ENCODE measurements at places on chromosomes 12 and 14.

DNA sequence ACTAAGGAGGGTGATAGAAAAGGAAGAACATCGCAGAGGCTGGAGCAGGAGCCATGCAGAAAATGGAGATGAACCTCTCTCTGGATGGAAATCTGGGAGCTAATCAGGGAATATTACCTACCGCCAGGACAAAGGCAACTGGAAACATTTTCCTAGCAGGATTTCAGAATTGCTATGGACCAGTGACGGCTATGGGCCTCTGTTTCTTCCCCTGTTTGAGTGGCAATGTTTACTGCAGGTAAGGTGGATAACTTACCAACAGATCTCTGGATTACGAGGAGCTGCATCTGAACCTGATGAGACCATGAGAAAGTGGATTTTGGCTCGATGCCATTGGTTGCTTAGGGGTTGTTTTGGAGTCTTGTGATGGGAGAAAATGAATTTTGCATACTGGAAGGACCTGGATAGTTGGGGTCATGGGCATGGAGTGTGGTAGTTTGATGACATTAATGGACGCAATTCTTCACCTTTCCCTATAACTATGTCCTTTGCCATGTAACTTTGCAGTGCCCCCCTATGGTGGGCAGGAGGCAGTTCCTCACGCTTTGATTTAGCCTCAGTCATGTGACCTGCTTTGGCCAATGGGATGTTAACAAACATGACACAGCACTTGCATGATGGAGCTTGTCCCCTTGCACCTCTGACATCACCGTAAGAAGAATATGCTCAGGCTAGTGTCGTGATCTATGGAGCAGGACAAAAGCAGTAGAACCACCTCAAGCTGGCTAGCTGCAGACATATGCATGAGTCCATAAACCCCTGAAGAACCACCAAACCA, 51.1 kb downstream of the CALM1 start:
- DNase-seq, result no peak

GRCh38 chr12:3110578-3110977, 33.4 kb downstream of the TSPAN9 start:
- DNase-seq, result no peak

DNA sequence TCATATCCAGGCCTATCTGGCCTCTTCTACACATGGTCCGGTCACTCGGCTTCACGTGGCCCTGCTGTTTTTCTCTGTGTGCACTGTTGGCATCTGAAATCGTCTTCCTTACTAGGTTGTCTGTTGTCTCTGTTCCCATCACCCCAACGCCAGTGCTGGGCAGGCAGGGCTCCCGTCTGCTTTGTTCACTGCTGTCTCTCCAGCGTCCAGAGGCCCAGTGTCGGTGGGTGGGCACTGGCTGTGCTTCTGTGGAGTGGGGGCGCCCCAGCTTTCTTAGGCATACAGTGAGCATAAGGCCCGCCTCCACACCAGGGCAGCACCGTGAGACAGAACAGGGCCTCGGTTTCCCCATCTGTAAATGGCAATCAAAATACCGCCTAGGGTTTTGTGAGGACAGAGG, 153.1 kb downstream of the BCL11B start:
- no peak for DNase-seq

DNA sequence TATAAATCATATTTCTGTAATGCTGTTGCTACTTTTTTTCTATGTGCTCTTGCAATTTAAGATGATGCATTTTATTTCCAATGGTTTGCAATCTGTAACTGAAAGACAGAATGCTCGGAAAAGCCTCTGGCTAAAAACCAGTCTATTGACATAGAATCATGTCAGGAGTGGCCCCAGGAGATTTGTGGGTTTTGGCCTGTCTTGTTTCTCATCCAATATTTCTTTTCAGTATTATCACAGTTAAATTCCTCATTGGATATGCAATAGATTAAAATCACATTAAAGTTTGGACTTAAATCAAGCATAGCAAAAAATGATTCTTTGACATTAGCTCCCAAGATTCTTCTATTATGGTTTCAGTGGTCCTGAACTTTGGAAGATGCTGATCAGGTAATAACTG, 19.1 kb upstream of the SLC38A2 start:
- no peak for DNase-seq

- no peak for DNase-seq
These were observed 91.7 kb upstream of the DIO3 start for GRCh38 chr14:101469382-101470247.

DNA sequence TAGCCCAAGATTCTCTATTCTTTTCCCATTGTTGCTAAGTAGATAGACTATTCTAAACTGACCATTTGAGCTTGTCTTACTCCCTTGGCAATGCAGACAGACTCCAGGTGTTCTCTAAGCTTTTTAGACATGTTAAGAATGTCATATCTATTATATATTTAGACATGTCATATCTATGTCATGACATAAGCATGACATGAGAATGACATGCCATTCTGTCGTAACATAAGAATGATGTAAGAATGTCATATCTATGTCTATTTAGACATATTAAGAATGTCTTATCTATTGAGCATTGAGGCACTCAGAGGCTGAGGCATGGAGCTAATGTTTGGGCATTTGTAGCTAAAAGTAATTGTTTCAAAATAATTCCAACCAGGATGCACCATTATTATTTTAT, 277.3 kb upstream of the ATP2B1 start:
- DNase-seq, result no peak

DNA sequence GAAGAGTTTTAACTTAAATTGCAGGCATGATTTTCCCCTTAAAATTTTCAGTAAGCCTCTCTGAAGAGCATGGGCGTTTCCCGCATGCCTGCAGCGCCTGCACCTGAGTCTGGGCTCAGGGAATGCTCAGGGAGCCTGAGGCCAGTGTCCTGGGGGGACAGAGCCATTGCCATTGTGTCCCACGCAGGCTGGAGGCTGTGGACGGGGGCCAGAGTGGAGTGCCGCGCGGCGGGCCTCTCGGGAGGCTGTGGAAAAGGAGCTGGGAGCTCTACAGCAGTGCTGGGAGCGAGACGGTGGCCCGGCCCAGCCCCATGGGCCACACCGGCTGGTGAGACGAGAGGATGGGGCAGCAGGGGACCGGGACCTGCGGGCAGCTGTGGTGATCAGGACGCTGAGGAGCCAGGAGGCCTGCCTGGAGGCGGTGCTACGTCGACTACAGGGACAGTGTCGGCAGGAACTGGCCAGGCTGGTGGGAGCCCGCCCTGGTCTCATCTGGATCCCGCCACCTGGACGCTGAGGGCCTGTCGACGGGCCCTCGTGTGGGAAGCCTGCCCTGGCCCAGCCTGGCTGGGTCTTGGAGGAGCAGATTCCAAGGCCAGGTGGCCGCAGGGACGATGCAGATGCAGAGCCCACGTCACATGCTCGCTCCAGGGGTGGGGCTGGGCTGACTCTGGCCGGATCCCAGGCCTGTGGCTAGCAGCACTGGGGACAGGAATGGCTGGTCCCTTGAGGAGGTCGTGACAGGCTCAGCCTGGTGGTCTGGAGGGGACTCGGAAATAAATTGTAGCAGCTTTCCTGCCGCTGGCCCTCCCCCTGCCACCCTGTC, 7.6 kb downstream of the TEDC1 start:
- DNase-seq, result no peak

DNA sequence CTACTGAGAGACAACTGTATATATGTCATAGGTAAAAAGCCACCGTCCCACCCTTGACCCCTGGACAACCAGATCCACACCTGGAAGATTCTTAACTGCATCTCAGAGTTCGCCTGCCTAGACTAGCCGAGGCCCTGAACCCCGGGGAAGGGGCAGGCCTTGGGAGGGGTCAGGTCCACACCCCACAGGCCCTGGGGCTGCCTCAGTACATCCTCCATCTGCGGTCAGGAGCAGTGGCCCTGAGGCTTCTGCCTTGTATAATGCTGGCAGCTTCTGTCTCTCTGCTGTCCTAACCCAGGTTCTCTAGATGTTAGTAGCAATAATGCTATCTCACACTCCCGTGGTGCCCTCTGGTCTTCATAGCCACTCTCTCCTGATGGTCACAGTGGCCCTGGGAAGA, 36.8 kb downstream of the JDP2 start:
- no peak for DNase-seq

GRCh38 chr14:34628681-34629135, 1.2 kb downstream of the SNX6 start:
- no peak for DNase-seq

GRCh38 chr14:89163031-89163636, 253.9 kb downstream of the FOXN3 start:
- no peak for DNase-seq

GRCh38 chr12:7114008-7114407, 5.0 kb upstream of the C1RL start:
- DNase-seq, result no peak

DNA sequence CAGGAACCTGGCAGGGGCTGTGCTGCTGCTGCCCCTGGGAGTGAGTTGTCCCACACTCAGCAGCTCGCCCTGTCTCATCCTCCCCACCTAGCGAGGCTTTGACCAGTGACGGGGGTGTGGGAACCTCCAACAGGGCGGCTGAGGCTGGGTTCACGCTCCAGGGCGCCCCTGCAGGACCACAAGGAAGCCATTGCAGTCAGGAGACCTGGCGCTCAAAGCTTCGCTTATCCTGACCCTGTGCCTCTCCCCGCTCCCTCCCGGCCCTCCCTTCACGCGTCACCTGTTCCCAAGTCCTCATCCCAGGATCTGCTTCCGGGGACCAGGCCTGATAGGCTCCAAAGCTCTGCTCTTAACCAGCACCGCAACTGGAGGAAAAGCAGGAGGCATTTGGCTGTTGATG, 272.0 kb upstream of the SFSWAP start:
- no peak for DNase-seq

GRCh38 chr12:48592591-48593086, 22.8 kb upstream of the LALBA start:
- DNase-seq, result no peak

DNA sequence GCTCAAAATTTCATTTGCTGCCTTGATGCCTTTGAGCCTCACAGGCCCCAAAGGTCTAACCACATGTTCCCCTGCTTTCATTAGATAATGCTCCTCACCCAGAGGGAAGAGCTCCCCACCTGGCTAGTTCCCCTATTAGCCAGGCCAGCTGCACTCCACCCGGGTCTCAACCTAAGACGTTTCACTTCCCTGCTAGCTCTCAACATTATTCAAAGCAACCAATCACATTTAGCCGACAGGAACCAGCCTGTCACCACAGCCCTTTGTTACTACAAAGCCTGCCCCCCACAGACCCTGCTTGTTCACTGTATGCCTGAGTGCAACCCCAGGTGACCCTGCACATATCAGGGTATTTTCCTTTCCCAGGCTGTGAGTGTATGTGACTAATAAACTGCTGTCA, 78.6 kb downstream of the SLC15A5 start:
- no peak for DNase-seq

GRCh38 chr14:75826599-75826998, 155.2 kb downstream of the TGFB3 start:
- DNase-seq, result no peak

- no peak for DNase-seq
These were observed 148.7 kb downstream of the ETV6 start for GRCh38 chr12:11798006-11798708.

GRCh38 chr12:6376079-6376869, 911 bp upstream of the SCNN1A start:
- DNase-seq, result no peak

- no peak for DNase-seq
These were observed 24.5 kb upstream of the SPTLC2 start for GRCh38 chr14:77640756-77641533.

GRCh38 chr12:47903151-47903611, 1.6 kb downstream of the VDR start:
- DNase-seq, result no peak

- no peak for DNase-seq
These were observed 2.3 kb downstream of the ACRBP start for GRCh38 chr12:6644903-6645302.

DNA sequence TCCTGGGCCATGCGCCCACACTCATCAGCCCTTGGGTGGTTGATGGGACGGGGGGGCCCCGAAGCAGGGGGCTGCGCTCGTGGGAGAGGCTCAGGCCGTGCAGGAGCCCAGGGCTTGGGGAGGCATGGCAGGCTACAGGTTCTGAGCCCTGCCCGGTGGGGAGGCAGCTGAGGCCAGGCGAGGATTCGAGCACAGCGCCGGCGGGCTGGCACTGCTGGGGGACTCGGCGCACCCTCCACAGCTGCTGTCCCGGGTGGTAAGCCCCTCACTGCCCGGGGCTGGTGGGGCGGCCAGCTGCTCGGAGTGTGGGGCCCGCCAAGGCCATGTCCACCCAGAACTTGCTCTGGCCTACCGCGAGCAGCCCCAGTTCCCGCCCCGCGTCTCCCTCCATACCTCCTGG, 295.8 kb upstream of the SEL1L start:
- no peak for DNase-seq

GRCh38 chr12:13026286-13026685, 17.9 kb upstream of the FAM234B start:
- DNase-seq, result no peak

DNA sequence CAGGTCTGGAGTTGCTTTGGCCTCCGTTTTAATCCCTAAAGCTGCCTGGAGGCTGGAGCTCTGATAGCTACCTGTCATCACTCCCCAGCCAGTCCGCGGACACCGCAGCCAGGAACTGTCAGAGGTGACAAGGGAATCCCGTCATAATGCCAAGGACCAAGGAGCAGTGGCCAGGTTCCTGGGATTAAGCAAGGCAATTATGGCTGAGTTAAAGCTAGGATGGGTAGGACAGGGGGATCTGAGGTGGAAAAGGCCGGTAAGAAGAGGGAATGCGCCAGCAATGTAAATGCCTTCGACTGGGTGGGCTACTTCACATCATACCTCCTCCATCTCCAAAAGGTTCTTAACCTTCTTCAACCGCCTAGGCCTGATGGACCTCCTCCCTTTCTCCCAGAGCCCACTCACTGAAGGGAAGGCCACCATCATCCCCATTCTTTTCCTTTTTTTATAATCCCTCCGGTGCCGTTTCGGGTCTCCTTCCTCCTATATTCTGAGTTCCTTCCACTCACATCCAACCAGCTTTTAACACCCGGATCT, 1.9 kb downstream of the PPP1R3E start:
- no peak for DNase-seq

DNA sequence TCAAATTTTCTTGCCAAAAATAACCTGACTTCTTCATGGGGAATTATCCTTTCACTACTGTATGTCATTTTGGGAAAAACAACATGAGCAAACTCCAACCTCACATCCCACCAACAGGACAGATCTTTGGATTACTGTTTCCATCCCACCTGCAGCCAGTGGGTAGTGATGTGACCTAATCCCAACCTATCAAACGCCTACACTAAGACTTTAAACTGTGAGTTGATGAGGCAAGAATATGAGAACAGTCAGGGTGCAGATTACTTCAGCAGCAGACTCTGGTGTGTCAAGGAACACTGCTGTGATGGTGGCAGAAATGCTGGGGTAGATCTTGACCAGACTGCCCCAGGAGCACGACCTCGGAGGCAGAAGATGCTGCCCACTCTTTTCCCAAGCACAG, 293.2 kb downstream of the DUSP6 start:
- DNase-seq, result no peak
